Fibroblast of pulmonary artery (primary cell): ENCODE measurements at places on chromosomes 6 and 20.
A peak's percentile ranks its signal among the peaks of the same experiment; 100 is the strongest.

DNA sequence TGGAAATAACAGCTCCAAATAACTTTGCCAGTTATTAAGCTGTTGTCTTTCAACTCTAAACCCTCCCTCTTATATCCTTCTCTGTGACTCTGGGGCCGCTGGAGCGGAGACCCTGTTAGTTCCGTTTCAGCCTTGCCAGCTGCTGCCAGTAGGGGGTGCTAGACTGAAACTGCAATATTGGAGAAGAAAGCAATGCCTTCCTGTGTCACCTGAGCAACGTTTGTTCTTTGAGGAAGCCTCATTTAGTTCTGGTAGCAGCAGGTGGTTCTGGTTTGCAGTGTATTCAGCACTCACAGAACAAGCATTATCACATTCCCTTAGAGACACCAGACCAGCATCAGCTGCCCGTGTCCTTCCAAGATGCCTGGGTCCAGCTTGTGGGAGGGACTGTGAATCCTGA, 22.9 kb upstream of the JAG1 start:
- DNase-seq: no peak

DNA sequence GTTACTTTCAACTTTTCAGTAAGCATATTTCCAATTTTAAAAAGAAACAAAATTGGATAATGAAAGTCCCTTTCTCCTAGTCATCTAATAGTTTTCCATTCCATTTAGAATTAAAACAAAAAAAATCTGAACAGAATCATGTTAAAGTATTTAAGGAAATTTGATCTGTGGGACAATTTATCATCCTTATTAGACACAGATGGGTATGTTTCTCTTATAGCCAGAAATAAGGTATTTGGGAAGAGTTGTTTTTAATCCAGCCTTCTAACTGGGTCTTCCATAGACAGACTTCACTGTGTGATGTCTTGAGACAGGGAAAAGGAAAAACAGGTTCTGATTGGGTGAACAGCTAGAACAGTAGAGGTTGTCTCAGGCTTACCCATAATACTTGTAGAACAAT, 39.5 kb upstream of the STXBP5 start:
- no peak for DNase-seq

- no peak for DNase-seq
Observed at GRCh38 chr20:58195047-58195446, 33.4 kb downstream of the ANKRD60 start.

DNA sequence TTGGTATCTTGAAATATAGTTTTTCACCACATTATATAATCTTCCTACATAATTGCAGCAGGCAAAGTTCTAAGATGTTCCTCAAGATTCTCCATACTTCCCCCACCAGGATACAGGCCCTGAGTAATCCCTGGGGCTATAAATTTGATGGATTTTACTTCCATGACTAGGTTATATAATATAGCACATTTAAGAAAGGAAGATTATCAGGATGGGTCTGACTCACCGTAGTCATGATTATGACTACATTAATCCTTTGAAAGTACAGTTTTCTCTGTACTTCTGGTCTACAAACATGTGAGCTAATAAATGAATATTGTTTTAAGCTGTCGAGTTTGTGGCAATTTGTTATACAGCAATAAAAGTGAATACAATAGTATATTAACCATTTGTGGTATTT, 122.5 kb downstream of the MACROD2 start:
- no peak for DNase-seq

- no peak for DNase-seq
Observed at GRCh38 chr20:14902432-14903089, 565.1 kb upstream of the FLRT3 start.

DNA sequence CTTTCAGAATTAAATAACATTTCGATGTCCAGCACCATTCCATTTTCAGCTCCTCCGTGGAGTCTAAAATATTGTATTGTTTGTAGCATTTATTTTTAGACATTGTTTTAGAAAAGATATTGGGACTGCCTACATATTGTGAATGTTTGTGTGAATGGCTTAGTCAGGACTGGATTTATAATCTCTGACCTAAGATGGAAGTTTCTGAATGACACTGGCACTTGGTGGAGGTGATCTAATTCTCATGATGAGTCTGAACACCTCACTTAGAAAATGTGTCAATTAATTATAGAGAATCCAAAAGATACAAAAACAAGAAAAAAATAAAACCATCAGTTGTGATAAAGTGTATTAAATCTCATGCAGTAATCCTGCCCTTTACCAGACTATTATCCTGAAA, 60.8 kb upstream of the HBS1L start:
- no peak for DNase-seq

- DNase-seq: peak; percentile 65
Observed at GRCh38 chr6:132060591-132060990, 109.4 kb upstream of the CCN2 start.

GRCh38 chr20:59118855-59119254, 44.8 kb upstream of the ZNF831 start:
- DNase-seq: no peak

DNA sequence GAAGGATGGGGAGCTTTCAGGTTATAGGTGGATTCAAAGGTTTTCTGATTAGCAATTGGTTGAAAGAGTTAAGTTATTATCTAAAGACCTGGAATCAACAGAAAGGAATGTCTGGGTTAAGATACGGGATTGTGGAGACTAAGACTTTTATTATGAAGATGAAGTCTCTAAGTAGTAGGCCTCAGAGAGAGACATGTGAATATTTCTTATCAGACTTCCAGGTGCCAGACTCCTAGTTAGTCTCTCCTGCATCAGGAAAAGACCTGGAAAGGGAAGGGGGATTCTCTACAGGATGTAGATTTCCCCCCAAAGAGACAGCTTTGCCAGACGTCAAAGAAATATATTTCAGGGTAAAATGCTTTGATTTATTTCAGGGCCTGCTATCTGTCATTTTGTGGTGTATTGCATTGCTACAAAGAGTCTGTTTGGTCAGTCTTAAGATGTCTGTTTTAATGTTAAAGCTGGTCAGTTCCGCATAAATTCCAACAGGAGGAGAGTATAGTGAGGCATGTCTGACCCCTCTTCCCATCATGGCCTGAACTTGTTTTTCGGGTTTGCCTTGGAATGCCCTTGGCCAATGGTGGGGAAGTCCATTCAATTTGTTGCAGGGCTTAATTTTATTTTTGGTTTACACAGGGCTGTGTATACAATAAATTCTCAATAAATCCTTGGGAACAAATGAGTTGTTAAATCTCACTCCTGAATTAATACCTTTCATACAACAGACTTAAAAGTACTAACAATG, 103.4 kb upstream of the RALGAPA2 start:
- DNase-seq: no peak

DNA sequence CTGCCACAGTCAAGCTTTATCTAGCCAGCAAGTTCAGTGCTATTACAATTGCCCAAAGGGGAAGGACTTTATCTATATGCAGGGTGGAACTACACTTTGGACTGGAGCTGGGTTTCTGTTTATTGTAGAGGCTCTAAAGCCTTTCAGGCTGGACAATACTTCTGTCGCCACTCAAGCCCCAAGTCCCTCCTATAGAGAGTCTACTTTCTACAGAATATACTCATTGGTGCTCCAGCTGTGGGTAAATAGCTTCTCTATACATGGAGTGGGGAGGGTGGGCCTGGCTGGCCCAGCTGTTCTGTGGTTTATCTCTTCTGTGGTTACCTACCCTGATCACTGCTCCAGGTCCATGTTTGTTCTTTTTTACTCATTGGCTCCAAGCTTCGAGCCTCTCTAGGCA, 151.8 kb upstream of the MYLIP start:
- no peak for DNase-seq

DNA sequence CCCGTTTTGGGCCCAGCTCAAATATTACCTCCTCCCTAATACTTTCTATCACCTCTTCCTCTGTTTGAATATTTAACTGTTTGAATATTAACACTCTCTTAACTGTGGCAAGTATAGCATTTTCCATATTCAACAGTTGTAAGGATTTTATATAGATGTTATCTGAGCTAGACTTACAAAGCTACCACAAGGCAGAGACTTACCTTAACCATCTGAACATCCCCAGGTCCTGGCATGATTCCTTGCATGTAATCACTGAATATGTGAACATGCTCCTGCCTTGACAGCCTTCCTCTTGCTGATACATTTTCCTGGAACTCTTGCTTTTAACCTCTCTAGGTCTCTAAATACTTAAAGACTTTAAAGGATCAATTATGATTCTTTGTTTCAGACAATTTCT, 182.4 kb downstream of the MCHR2 start:
- DNase-seq: no peak

DNA sequence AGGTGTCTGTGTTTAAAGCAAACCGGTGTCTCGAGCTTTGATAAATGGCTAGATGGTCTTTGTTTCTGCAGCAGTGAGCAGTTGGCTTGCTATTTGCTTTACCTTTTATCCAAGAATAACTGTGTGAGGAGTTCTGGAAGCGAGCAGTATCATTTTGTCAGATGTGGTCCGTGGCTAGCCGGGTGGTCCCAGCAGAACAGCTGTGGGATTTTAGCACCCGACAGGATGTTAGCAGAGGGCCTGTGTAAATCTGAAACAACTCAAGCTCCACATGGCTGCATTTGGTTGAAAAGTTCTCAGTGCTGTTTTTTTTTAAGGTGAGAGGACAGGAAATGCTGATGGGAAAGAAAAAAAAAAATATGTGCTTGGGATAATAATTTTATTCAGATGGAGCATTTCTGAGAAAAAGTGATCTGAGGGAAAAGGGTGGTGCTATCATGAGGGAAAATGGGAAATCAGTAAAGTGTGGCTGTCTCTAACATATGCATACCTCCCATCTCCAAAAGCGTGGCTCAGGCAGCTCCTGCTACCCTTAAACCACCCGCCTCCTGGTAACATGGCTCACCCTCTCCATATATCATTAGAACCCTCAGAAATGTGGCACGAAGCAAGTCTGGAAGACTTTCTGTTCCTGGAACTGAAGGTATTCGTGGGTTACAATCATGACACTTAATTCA, 215.4 kb downstream of the TSHZ2 start:
- no peak for DNase-seq

DNA sequence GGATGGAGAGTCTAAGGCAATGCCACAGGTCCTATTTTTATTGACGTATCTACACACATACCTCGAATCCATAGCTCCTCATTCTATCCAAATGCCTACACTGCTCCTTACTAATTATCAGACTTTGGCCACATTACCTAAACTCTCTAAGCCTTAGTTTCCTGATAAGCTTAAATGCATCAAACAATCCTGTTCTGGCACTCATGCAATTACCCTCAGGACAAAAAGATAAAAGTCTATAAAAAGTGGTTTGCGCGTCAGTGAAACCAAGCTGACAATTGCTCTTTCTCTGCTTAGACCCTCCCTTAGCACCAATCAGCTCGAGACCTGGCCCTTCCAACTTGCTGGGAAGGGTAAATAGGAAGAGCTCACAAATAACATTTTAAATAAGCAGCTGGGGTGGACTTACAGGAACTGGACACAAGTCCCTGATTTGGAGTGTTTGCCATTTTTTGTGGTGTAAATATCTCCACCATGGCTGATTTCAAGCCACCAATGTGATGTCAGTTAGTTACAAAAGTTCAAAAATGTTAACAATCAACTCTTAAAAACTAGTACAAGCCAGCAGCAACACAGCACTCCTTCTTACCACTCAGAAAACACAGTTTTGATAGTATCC, 7.2 kb upstream of the PLEKHG1 start:
- no peak for DNase-seq

DNA sequence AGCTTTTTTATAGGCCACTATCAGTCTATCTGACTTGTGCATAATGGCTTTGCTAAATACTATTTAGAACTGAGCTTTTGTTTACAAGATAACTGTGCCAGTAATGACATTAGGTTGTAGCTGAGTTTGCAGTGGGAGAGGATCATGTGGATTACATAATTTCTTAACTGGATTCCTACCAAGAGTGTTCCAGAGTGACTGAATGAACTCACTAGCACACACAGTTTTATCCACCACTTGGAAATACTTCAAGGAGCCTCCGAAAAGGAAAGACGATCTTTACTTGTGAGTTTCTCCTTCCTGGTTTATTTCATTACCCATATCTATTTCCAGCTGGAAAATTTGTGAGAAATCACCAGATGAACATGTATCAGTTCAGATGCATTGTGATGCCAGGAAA, 10.9 kb upstream of the SYNE1 start:
- peak; percentile 59 for DNase-seq

- DNase-seq: no peak
Observed at GRCh38 chr6:33722103-33722623, 10.7 kb upstream of the UQCC2 start.

- no peak for DNase-seq
Observed at GRCh38 chr20:38805958-38806854, 709 bp downstream of the PPP1R16B start.

DNA sequence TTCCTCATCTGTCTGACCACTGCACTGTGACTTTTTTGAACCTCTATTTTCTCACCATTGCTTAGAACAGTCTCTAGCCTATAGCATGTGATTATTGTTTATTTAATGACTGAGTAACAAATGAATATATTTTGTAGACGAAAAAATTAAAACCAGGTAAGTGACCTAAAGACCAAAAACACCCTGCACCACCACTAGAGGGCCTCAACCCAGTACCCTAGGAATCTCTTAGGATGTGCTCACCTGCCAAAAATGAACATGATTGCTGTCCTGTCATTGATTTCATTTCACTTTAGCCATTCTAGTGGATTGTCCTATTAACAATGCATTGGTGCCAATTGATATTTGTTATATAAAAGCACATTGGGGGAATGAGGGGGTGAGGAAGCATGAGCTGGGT, 199.1 kb downstream of the COL9A1 start:
- DNase-seq: no peak

DNA sequence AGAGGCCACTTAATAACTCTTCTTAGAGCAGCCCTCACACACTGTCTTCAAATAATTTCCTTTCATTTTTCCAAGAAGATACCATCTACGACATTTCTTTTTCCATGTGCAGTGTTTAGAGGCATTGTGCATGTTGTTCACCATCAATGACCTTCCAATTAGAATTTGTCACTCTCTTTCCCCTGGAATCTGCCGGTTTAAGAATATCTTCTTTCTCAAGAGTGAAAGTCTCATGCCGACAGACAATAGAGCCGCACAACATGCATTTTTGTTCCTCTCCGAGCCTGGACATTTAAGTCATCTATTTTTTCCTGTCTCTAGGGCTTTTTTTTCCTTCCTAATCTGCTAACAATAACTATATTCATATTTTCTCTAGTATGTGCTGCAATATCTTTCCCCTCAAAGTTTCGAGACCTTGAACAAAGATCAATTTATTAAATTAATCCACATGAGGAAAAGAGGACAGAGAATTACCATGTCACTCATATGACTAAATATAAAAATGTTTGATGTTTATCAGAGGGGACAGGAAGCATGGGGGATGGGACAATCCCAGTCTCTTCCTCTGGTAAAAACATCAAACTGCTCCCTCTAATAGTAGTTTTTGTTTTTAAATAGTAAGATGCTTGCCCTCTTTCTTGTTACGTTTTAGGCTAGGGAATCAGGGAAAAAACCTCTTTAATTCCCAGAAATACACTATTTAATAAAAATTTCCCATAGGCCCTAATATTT, 893.4 kb downstream of the C6orf118 start:
- DNase-seq: peak; percentile 28
